ENCODE measurements at places on chromosomes 13 and 19.

- no peak for DNase-seq
Observed at GRCh38 chr13:78465250-78465649, 138.1 kb downstream of the POU4F1 start.

DNA sequence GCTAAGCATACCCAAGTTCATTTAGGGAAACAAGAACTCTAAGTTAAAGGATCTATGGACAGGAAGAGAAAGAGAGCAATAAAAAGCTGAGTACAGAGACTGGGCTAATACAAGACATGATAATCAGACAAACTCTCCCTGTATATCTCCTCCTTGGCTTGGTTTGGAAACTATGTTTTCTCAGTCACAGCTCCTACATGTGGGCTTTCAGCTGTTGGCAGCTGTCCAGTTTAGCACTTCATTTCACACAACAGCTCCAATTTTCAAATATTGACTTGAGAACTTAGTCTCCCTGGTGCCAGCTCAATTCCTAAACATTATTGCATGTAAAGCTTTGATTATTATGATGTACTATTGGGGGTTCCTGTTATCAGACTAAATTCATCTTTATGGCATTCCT, 222.8 kb upstream of the OBI1 start:
- no peak for DNase-seq

DNA sequence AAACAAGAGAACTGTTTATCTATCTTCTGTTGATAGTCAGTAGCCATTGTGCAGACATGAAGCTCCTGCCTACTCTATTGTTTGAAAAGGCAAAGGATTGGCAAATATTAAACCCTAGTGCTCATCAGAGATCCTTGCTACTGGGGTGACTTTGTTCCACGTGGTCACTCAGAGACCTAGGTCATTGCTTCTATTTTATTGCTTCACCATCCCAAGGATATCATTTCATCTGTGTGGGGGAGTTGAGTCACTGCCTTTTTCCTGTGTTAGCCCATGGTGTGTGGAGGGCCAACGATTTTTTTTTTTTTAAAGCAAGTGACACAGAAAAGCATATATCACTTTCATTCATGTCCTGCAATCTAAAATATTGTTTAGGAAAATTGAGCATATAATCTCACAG, 254.1 kb upstream of the RXFP2 start:
- DNase-seq: no peak

GRCh38 chr13:101412076-101412475, 4.2 kb downstream of the NALCN start:
- no peak for DNase-seq

GRCh38 chr19:56991912-56992311, 127.9 kb upstream of the USP29 start:
- DNase-seq: no peak

GRCh38 chr13:23098161-23098907, 82.4 kb upstream of the SGCG start:
- no peak for DNase-seq

DNA sequence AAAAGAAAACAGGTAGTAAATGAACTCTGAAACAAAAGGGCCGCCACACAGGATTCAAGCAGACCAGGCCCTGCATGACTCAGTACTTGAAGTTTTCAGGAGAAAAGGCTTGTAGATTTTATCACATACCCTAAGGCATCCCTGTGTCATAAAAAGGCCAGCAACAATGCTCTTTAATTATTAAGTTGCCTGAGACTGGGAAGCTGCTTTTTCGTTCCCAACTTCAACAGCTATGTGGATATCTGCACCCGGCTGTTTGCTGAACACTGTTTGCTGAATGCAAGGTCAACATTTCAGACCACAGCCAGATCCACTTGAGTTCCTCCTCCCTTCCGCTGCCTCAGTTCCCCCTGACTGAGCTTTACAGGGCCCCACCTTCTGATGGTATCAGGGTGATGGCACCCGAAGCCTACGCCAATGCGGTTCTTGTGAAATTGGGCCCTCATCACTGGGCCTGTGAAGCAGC, 6.1 kb upstream of the ECH1 start:
- no peak for DNase-seq

- DNase-seq: no peak
Observed at GRCh38 chr13:112977091-112977490, 8.1 kb downstream of the MCF2L start.

GRCh38 chr19:17721821-17722220, 2.5 kb downstream of the MAP1S start:
- DNase-seq: no peak

GRCh38 chr19:8336072-8336569, 6.9 kb downstream of the KANK3 start:
- DNase-seq: no peak

- peak; percentile 99 for DNase-seq
Observed at GRCh38 chr19:42217520-42218437, at the start of gene DEDD2. Gene DEDD2 (minus strand): TSS chr19:42217677. CDS start chr19:42217007, 670 bp downstream.

DNA sequence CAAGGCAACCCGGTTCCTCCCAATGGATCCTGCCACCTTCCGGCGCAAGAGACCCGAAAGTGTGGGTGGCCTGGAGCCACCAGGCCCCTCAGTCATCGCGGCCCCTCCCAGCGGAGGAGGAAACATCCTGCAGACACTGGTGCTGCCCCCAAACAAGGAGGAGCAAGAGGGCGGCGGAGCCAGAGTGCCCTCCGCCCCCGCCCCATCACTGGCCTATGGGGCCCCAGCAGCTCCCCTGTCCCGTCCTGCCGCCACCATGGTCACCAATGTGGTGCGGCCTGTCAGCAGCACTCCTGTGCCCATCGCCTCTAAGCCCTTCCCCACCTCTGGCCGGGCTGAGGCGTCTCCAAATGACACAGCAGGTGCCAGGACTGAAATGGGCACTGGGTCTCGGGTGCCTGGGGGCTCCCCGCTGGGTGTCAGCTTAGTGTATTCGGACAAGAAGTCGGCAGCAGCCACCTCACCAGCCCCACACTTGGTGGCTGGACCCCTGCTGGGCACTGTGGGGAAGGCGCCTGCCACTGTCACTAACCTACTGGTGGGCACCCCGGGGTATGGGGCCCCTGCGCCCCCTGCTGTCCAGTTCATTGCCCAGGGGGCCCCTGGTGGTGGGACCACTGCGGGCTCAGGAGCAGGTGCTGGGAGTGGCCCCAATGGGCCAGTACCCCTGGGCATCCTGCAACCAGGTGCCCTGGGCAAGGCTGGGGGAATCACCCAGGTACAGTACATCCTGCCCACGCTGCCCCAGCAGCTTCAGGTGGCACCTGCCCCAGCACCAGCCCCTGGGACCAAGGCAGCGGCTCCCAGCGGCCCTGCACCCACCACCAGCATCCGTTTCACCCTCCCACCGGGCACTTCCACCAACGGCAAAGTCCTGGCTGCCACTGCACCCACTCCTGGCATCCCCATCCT, 11.2 kb upstream of the PRR19 start:
- DNase-seq: peak; percentile 39

- DNase-seq: no peak
Observed at GRCh38 chr13:106498158-106498557, 37.3 kb downstream of the EFNB2 start.

DNA sequence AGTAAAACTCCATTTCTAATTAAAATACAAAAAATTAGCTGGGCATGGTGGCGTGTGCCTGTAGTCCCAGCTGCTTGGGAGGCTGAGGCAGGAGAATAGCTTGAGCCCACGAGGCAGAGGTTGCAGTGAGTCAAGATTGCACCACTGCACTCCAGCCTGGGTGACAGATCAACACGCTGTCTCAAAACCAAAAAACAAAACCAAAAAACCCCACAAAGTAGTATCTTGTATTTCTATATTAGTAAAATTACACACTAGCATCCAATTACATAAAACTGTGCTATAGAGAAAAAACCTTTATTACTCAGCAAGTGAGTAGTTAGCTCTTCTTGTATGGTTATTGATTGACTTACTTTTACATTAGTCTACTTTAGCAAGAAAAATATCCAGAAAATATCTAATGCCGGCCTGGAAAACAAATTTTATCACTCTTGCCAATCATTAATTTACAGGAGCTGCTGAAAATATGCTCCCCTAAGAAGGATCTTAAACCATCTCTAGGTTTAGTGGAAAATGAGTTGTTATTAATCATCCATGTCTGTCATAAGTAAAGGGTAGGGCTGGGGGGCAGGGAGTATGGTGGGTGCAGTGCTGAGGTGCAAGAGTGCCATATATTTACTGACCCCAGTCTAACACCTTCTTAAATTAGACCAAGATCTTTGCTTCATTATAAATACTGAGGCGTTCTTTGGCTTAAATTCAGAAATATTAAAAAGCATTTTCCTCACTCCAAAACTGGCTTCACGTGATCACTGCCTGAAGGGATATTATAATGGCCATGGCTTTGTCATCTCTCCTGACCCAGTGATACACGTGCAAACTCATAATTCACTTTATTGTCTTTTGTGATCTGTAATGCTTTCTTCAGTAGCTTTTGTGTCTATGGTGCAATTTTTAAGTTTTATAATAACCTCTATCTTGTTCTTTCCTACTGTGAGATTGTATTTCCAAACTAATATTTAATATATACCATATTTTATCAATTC, 44.1 kb downstream of the UBL3 start:
- DNase-seq: no peak

GRCh38 chr13:95260031-95260525, 41.2 kb downstream of the ABCC4 start:
- no peak for DNase-seq

DNA sequence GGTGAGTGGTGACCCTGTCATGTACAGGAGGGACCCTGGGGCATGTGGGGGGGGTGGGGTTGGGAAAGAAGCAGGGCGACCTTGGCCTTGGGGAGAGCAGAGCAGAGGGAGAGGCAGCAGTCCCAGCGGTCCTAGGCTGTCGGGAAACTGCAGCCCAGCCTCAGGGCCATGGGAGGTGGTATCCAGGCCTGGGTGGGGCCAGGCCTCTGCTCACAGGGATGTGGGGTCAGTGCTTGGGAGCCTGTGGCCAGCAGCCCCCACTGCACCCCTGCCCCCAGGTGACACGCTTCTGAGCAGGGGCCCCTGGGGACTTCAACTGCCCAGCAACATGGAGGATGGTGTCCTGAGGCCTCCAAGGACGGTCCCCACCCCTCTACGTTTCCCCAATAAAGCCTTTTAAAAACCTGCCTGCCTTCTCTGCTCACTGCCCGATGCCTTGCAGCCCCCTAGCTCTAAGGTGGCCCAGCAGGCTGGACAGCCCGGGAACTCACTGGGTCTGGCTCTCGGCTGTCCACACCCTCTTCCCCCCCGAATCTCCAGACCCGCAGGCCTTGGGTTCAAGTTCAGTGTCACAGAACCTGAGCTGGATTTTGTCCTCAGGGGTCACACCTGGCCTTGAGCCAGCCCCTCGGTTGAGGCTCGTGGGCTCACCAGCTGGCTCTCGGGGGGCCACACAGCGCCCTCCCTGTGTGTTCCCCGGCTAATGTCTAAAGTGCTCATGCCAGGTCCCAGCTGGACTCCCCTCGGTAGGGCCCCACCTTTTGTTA, 6.9 kb downstream of the PNKP start:
- DNase-seq: no peak

All from stimulated activated CD8-positive, alpha-beta memory T cell treated with anti-CD3 and anti-CD28 coated beads, Interleukin-7, amount 100 ng/mL, for 4 hours (primary cell).